Fibroblast of villous mesenchyme (primary cell): ENCODE measurements at places on chromosomes 1 and 21. TPM values are rescaled to one million over a fixed set of nuclear protein-coding genes. Genes with fewer than 3 reads are reported as not detected.

The IL6R gene
- 11.6 and 30.2 TPM in 2 replicates for total RNA-seq

The RGS16 gene
- total RNA-seq, result 0.32 and 1.3 TPM in 2 replicates

The UBIAD1 gene
- total RNA-seq, result 9.0 and 9.5 TPM in 2 replicates

The C1orf105 gene
- not detected in 2 replicates for total RNA-seq

The ALX3 gene
- total RNA-seq, result not detected in 2 replicates
